ENCODE measurements at places on chromosomes 7 and 10.

- no peak for DNase-seq
These were observed 44.5 kb downstream of the TBATA start for GRCh38 chr10:70740406-70741288.

DNA sequence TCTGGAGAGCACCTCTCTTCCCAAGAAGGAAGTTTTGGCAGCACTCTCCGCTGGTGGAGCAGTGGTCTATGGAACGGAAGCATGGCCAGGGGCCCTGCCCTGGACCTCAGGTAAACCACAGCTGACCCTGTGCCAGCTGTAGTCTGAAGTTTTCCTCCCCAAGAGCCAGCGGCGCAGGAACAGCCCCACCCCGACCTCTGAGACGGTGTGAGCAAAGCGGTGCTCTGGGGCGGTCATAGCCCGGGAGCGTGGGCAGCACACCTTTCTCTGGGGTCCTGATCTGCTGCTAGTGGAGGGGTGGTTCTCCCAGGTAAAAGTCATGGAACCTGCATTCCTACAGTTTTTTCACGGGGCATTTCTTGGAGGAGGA lies 52.6 kb downstream of the TSPAN15 start:
- DNase-seq = no peak

- no peak for DNase-seq
These were observed 340.1 kb downstream of the PHF14 start for GRCh38 chr7:11313801-11314200.

DNA sequence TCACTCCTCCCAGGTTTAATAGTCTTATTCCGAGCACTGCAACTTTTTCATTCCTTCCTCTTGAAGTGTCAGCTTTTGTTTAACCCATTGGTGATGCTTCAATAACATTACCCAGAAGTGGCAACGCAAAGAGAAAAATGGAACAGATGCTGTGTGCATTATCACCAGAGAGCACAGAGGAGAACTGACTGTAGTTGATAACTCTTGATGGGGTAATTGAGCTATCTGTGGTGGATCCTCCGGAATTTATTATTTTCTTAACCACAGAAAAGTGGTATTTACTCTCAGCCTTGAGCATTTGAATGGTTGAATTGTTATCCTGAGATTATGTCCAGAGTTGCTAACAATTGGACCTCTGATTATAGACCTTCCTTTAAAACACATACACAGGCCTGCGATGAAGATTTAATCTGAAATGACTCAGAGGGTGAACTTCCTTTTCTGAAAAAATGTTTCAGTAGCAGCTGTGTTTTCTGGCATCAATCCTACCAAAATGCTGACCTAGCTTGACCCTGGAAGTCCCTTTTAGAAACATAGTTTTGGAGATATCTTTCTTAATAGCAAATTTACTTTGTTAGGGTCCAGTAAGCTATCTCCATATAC lies 1584.4 kb upstream of the LRRTM3 start:
- peak; percentile 66 for DNase-seq

- no peak for DNase-seq
These were observed 401.7 kb upstream of the AUTS2 start for GRCh38 chr7:69196593-69196992.

- no peak for DNase-seq
These were observed 152.9 kb upstream of the PLXDC2 start for GRCh38 chr10:19663344-19663743.

DNA sequence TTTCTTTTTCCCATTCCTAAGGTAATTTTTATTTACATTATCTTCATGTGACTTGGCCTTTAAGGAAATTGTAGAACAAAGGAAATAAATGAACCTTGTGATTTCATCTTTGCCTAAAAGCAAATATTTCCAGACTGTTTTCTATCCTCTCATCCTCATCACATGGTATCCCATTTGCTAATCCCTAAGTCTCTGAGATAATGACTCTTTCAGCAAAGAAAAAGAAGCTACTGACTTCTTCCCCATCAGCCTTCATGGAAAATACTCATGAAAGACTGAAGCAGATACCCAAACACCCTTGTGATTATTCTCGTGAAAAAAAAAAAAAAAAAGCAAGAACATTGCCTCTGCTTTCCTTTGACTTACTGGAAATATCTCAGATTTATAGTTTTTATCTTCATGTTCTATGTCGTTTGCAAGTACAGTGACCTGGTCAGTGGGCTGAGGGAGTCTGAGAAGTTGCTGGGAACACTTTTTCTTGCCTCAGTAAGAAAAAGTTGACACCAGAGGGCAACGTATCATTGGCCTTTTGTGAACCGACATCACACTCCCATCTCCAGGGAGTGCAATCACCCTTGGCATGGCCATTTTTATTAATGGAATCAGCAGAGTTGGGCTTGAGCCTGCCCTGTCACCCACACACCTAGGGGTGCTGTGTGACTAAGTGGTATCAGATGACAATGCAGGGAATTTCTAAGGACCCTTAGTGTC lies 246.0 kb upstream of the KMT2E start:
- no peak for DNase-seq

DNA sequence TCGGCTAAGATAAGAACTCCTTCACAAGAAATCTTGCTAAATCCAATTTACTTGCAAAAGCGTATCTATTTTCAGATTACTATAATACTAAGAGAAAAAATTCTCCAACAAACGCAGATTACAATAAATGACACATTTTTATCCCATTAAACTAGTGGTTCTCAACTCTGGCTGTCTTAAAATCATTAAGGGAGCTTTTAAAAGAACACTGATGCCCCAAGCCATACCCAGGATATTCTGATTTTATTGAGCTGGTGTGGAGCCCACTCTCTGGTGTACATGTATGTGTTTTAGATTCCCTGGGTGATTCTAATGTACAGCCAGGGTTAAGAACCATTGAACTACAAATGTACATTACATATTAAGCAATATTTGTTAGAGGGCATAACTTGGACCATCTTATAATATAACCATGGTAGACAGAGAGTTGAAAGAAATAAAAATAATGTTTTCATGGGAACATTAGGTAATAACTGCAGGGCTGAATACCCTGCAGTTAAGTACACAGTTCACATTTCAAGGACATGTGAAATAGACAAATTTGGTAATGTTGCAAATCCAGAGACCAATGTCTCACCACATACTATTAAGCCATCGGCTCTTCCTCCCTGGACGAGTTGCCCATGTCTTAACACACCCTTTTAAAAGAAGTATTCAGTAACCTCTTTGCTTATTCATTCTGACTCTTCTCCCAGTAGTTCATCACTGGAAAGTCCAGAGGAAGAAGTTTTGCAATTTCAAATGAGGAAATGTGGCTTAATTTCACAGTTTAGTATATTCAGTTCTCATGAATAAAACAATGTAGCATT lies 6.2 kb downstream of the GSAP start:
- no peak for DNase-seq

DNA sequence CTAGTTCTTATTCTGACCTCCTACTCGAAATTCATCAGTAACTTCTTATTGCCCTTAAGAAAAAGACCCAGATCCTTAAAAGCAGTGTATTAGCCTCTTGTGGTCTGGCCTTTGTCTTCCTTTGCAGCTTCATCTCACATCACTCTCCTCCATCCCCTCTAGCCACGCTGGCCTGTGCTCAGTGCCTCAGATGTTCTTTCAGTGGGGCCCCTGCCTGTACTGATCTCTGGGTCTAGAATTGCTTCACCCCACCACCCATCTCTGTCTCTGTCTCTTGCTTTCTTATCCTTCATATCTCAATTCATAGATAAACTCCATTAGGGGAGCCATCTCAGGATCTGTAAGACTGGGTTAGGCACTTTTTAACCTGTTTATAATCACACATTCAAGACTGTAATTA lies 1178.5 kb upstream of the C7orf33 start:
- DNase-seq = no peak

- no peak for DNase-seq
These were observed 81.9 kb upstream of the DUSP5 start for GRCh38 chr10:110415809-110416208.

- no peak for DNase-seq
These were observed 651.8 kb downstream of the PARD3 start for GRCh38 chr10:34163075-34163905.

DNA sequence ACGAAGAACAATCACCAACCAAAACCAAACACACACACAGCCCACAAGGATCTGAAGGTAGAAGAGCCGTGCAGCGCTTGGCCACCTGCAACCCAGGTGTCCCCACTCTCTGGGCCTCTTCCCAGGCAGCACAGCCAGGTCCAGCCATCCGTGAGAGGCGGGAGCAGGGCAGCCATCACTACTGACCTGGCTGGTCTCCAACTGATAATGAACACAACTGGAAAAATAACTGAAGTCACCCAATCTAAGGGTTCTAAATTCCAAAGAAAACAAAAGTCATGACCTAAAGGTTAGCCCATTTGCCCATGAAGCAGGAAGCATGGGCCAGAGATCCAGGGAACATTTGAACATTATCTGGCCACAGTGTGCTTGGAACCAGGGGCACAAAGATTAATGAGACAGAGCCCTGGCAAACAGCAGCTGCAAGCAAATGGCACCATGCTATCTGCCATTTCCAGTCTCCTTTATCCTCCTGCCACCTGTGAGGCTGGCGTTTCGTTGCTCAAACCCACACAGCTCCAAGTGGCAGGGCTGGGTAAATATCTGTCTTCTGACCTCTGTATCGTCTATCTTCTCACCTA lies 207.9 kb downstream of the TNS3 start:
- DNase-seq = no peak

- no peak for DNase-seq
These were observed 15.5 kb downstream of the TAS2R40 start for GRCh38 chr7:143237366-143237765.

GRCh38 chr7:42159130-42159529 lies 77.9 kb downstream of the GLI3 start:
- peak; percentile 62 for DNase-seq

DNA sequence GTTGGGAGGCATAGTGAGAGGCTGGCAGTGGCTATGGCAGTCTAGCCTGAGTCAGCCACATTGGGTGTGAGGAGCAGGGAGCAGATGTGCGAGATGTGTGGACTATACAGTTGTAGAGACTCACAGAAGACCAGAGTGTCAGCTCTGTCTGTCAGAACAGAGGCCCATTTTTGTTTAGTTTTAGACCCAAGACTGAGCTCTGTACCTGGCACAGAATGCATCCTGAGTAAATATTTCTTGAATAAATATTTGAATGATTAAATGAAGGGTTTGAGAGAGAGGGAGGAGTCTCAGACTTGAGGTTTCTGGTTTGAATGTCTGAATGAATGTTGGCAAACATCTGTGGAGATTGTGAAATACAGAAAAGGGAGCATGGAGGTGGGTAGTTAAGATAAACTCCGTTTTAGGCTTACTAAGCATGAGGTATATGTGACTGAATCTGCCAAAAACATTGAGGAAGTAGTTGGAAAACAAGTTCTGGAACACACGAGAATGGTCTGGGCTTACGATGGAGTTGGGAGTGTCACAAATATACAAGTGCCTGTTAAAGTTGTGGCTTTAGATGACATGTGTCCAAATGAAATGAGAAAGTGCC lies 3.6 kb downstream of the SEC23IP start:
- no peak for DNase-seq

GRCh38 chr7:94325122-94325475 lies 69.6 kb upstream of the COL1A2 start:
- DNase-seq = no peak

GRCh38 chr7:148712678-148713329 lies 14.1 kb downstream of the CUL1 start:
- no peak for DNase-seq

DNA sequence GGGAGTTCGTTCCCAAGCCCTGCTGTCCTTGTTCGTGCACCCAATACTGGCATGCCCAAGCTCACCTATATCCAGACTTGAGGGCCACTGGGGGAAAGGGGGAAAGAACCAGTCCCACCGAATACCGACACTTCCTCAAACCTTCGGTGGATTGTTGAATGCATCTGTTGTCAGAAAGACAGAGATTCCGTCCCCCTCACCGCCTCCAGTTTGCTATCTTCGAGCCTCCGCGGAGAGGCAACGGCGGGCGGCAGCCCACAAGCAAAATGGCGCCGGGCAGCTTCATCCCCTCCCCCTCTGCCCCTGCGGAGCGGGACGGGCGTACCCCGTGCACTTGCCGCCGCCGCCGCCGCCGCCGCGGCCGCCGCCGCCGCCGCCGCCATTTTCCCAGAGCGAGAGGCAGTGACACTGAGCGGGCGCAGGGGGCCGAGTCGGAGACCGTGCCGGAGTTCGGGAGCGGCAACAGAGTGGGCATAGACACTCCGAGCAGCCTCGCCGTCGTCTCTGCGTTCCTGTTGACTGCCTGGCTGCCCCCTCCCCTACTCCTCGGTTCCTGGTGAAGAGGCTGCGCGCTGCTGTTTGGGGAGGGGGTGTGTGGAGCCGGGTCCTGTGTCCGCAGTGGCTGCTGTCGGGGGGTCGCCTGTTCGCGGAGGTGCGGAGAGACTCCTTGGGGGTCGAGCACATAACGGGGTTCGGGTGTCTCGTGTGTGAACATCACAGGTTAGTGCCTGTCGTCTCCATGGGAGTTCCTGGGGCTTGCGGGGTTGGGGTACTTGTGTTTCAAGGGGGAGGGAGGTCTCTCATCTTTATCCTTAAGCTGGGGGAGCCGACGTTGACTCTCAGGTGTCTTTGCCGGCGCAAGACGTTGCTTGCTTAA lies at the start of gene KMT2E:
KMT2E (plus strand) TSS at position 390 of the 877 bp plus-strand sequence. CDS start 26,748 bp downstream, outside the sequence.
- no peak for DNase-seq

- no peak for DNase-seq
These were observed 18.9 kb upstream of the RAMP3 start for GRCh38 chr7:45138433-45139267.

DNA sequence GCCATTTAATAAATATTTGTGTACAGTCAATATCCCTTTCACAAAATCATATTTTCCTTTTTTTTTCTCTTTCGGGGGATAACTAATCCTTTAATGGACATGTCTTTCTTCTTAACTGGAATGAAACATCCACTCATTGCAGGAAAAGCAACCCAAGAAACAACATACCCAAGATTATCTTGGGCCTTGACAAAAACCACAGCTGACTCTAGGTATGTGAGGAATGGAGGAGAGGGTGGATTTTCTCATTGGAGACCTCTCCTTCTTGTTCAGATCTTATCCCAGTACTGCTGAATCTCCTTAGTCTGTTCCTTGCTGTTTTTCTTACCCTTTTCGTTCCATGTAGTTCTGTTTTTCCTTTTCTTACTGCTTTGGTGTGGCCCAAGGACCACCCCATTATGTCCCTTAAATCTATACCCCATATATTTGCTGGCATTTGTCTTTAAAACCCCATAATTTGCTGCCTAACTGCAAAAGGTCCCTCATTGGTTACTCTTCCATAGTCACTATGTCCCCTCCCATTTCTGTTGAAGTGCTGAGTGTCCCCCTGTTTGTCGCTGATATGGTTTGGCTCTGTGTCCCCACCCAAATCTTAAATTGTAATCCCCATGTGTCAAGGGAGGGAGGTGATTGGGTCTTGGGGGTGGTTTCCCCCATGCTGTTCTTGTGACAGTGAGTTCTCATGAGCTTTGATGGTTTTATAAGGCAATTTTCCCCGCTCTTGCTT lies 6.8 kb upstream of the CDK6 start:
- no peak for DNase-seq

Data from retinal pigment epithelial cell (primary cell).